ENCODE measurements at places on chromosomes 13 and 19.
A peak's percentile ranks its signal among the peaks of the same experiment; 100 is the strongest.

DNA sequence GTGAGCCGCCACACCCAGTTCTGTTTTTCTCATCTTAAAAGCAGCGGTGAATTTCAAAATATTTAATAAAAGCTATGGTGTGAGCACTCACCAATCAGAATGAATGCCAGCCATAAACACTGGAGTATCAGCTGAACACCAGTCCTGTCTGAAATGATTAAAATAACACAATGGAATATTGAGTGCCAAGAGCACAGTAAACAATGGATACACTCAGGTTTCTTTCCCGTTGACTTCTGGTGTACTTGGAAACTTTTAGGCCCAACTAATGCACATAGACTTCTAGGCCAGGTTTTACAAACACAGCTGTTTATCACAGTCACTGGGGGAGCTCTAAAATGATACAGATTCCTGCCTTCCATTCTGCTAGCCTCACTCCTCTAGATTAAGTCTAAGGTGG, 68.3 kb downstream of the SLC6A16 start:
- no peak for DNase-seq

DNA sequence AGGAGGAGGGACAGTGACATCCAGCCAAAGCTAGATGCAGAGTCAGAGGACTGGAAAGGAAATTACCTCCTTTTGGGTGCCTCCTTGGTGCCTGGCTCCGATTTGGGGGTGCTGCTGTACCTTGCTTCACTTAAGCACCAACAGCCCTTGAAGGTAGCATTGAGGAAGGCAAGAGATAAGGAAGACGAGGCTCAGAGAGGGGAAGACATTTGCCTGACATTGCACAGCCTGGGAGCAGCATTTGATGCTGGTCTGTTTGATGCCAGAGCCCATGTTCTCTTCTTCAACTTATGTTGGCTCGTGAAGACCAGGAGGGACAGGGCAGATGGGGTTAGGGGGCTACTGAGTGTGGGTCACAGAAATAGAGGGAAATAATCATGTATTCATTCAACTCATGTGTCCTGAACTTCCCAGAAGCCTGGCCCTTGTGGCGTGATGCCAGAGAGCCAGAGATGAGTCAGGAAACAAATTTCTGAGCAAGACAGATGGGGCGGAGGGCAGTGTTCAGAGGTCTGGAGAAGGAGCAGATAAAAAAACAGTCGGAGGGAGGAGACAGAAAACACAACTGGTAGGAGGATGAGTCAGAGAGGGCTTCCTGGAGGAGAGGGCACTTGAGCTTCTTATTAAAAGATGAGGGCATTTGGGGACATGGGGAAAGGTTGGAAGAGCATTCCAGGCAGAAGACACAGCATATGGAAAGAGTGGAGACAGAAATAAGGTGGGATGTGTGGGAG, 3.0 kb upstream of the C19orf81 start:
- no peak for DNase-seq

DNA sequence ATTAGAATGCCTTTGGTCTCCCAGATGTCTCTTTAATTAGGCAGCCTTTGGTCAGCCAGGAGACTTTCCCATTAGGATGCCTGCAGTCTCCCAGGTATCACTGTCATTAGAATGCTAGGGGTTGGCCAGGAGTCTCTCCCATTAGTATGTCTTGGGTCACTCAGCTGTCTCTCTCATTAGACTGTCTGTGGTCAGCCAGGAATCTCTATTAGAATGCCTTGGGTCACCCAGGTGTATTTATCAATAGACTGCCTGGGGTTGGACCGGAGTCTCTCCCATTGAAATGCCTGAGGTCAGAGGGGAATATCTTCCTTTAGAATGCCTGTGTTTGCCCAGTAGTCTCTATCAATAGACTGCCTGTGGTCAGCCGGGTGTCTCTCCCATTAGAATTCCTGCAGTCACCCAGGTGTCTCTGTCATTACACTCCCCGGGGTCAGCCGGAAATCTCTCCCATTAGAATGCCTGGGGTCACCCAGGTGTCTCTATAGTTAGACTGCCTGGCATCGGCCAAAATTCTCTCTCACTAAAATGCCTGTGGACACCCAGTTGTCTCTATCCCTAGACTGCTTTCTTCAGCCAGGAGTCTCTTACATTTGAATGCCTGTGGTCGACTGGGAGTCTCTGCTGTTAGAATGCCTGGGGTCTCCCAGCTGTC, 1460.3 kb downstream of the UQCRFS1 start:
- no peak for DNase-seq

GRCh38 chr19:47283405-47284059, 8.8 kb downstream of the INAFM1 start:
- DNase-seq = no peak

GRCh38 chr19:39192846-39193245, 3.9 kb upstream of the NCCRP1 start:
- DNase-seq = no peak

DNA sequence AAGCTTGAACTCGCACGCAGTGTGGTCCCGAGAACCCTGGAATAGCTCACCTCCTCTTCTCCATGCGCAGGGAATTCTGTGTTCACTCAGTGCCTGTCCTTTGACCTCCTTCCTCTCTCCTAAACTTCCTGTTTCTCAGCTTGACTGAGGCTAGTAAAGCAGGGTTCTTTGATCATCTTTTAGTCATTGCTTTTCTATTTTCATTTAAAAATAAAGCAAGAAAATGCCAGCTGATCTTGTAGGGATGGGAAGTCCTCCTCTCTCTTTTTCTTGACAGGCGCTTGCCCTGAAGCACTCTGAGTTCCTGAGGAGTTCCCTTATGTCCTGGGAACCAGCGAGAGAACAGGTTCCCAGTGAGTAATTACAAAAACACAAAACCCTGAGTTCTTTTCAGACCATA, 62.8 kb downstream of the ARHGEF7 start:
- DNase-seq = no peak

DNA sequence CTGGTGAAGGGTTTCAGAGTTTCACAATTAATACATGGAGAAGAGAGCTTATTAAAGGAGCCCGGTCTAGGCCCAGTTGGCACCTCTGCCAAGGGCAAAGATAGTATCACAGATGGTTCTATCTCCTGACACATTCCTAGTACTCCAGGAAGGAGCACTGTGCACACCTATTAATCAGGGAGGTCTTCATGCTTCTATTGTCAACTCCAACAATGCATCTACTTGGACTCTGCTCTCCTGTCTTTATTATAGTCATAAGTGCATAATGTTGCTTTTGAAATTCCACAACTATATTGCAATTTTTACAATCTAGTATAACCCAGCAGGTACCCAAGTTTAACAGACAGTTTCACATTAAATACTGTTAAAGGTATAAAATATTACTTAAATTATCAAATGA, 174.5 kb upstream of the TSC22D1 start:
- DNase-seq = no peak

DNA sequence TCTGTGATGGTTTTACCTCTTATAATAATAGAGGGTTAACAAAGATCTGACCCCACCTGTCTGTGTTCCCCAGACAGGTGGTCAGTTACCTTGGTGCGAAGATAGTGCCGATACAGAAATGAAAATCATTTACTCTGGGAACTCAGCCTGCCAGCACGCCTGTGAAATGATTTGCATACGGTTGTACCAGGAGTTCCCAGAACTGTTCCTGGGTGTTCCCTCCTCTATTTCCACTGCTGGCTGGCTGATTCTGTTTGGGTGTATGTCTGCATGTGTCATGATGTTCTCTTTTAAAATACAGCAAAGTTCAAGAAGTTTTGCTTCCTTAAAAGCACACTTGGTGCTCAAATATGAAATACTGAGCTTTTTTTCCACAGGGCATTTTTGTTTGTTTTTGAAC, 527.1 kb downstream of the FGF9 start:
- no peak for DNase-seq

GRCh38 chr13:26787961-26788360, 27.4 kb upstream of the GPR12 start:
- DNase-seq = no peak

DNA sequence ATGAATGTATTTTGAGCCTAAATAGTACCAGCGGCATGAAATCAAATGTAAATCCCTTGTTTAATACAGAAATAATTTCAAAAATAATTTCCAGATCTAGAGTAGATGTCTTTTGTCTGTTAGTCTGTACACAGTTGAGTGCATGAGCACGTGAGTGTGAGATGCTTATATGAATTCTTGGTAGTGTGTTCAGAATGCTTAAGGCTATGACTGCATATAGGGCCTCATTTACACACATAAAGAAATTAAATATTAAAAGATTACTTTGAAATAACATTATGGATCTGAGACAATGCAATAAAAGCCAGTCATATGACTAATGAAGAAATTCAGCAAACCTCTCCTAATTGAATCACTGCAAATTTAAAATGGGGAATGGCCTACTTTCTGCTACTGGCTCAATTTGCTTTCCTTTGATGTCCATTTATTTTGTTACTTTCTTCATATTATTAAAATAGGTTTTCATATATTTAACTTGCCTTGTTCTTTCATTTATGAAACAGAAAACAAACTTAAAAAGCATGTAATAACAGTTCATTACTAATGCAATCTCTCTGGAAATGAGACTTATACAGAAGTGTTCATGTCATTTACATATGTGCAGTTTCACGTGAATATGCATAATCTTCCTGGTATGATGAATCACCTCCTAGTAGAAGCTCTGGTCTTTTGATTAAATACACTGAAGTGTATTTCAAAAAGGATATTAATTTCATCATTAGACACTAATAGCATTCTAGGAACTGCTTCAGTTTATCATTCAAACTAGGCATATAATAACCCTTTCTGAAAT, 4.5 kb downstream of the AMER2 start:
- DNase-seq = no peak

- DNase-seq = no peak
Measured at GRCh38 chr13:75415171-75415570, 66.8 kb downstream of the TBC1D4 start.

GRCh38 chr13:79782541-79783205, 301.7 kb downstream of the NDFIP2 start:
- no peak for DNase-seq

- DNase-seq = no peak
Measured at GRCh38 chr13:71591374-71591773, 275.6 kb downstream of the DACH1 start.

DNA sequence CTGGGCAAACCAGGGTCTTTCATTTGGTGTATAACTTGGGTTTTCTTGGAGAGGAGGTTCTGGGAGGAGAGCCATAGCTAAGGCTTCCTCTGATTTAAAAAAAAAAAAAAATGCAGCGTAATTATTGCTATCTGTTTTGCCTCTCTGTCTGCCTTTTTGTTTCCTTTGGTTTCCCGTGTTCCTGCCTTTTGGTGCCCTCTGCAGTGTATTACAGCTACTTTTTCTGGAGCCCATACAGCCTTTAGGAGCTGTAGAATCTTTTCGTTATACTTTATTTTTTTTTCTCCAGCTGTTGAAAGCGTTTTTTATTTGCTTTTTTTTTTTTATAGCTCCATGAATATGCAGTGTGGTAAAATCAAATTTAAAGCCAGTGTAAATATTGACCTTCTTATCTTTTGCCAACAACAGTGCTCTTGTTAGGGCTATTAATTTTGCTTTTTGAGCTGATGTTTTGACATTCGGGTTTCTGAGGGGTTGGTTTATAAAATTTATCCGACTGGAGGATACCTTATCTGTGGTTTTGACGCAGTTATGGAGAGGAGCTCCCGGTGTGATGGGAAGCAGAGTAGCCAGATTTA, 38.1 kb downstream of the ZNF493 start:
- no peak for DNase-seq

- no peak for DNase-seq
Measured at GRCh38 chr19:50910722-50911121, 473 bp downstream of the KLK4 start.

- DNase-seq = no peak
Measured at GRCh38 chr13:100870898-100871297, 196.3 kb upstream of the TMTC4 start.

DNA sequence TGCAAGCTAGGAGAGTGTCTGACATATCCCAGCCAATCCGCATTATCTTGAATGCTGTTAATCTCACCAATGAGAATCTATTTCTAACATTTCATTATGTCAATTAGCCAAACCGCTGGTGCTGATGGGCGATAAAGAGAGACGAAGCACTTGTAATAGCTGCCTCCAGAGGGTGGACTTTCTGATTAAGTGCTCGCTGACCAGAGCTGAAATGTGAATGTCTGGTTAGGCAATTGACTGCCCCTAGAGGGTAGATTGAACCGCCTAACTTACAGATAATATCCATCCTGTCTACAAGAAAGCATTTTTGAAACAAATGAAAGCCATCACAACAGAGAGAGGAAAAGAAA, 552 bp upstream of the GRWD1 start:
- no peak for DNase-seq

DNA sequence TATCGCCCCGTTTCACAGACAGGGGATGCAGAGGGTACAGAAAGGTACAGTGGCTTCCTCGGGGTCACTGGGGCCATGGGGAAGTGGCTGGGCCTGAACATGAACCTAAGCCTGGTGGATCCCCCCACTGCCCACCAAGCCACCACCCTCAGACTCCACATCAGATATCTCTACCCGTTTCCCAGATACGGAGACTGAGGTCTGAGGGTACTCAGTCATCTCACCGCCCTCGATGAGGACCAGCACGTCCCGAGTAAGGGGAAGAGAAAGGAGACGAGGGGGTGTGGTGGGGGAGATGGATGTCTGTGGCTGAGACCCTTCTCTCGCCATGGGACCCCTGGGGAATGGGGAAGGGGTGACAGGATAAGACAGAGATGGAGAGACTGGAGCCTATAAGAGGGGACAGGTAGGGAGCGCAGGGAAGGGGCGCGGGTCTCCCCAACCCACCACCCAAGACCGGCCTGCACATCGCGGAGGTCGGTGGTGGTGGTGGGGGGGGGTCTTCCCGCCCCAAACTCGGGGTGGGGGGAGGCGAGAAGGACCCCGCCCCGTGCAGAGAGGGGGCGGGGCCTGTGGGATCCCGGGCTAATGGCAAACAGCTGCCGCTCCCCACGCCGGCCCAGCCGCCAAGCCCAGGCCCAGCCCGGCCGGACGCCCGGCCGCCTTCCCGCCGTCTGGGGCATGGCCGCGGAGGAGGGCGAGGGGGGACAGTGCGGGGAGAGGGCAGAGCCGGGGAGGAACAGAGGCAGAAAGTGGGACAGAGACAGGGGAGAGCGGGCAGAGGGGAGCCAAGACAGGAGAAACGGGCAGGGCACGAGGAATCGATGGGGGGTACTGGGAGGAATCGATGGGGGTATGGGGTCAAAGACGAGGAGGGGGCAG, 698 bp downstream of the KANK2 start:
- no peak for DNase-seq

DNA sequence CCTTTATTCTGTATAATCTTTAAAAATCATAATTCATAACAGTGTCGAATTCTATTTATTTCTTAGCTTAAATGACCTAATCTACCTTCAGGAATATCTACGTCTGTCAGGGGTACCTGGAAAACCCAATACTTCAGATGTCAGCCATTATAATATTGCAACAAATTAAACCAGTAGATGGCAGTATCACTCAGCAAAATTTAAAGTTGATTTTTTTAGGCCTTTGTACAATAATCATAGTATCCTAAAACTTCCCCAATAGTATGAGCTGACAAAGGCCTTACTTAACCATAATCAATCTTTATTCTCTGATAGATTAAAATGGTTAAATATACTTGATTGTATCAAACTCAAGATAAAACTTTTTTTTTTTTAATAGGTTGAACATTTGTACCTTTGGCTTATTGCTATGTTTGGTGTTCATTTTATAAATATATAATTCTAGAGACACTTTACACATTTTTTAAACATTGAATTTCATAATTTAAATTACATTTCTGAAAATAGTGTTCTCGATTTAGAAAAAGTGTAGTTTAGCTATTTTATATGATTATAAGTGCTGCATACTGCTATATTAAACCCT, 830.2 kb upstream of the SPRY2 start:
- no peak for DNase-seq

- DNase-seq = peak; percentile 67
Measured at GRCh38 chr19:50325310-50326100, 3.7 kb downstream of the KCNC3 start.
